ENCODE measurements at places on chromosomes 4 and X. TPM values are rescaled to one million over a fixed set of nuclear protein-coding genes. Genes with fewer than 3 reads are reported as not detected.

DNA sequence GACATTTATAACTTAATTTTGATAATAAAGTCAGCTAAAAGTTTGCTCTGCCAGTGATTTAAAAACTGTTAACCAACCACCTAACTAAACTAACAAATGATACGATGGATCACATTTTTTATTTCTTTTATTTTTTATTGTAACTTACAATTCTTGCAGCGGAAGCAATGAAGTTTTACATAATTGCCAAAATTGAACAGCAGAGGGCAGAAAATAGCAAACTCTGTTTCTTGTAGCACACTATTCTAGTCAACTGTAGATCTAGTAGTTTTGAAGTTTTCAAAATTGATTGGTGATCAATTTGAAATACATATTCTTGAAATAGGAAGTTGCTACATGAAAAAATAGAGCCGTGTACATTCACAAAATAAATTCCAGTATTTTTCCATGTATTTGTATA lies 2.8 kb upstream of the GRIA2 start:
- no peak for DNase-seq

DNA sequence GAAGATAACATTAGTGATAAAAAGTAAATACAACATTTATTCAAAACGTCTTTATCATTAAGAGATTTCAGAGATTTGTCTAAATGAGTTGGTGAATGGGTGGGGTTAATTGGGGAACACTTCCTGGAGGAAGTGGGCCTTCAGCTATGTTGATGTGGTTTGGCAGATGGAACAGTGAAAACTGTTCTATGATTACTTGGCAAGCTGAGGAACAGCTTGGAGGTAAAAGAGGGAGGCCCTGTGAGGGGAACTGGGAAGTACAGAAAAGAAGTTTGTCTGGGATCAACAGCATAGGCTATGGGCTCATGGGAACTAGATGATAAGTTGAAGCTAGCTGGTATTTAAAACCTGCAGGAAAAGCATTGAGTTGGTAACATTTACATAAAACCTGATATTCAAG lies 26.0 kb downstream of the OCRL start:
- no peak for DNase-seq

DNA sequence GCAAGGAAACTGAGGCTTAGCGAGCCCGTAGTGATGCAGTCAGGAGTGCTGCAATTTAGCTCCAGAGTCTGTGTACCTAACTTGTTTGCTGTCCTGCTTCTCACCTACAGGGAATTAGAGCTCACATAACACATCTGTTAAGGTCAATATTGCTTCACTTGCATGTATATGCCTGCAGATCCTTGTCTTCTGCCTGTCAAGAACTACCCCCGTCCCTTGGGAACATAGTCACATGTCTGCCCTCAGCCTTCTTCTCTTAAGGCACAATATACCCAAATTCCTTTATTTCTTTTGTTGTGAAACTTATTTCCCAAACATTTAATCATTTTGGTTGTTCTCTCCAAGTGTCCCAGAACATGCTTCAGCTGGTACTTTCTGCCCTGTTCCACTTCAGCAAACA lies 103.3 kb upstream of the LEF1 start:
- no peak for DNase-seq

GRCh38 chr4:40373636-40374035 lies 38.5 kb downstream of the CHRNA9 start:
- no peak for DNase-seq

DNA sequence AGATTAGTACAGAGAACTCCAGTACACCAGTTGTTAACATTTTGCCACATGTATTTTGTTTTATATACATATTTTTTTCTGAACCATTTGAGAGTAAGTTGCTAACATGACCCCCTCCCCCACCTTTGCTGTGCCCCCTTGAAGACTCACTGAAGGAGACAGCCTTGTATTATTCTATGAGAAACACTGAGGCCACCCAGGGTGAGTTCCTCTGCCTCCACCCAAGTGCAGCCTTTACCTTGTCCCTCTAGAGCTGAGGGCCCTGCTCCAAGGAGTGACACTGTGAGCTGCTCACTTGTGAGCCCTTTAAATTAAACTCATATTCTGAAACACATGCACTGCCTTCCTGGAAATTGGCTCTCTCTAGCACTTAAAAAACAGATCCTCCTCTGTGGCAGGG lies 21.1 kb downstream of the KIT start:
- no peak for DNase-seq

DNA sequence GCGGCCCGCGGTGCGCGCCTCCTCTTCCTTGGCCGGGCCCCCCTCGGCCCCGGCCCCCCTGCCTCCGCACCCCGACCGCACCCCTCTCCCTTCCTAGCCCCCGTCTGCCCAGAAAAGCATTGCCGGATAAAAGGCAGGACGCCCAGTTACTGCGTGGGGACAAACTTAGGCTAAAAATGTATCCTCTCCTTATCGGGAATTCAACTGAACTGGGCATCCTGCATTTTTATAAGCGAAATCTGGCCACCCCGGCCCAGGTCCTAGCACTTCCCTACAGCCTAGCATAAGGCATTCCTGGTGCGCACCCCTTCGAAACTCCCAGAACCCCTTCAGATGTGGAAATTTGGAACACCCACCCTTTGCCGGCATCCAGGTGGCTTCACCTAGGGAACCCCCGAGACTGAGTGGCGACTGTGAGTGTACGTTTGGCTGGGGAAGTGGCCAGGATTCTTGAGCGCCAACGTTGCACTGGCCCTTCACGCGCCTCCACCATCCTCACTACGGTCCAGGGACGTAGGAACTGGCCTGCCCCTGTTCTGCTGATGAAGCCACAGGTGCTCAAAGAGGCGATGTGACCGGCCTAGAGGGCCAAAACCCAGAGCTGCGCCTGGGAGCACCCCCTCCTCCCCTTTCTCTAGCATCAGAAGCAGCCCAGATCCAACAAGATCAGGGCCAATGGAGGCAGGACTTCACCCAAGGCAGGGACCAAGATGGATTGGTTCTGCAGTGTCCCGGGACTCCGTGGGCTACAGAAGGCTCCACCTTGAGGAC lies 5.7 kb upstream of the RNF4 start:
- DNase-seq, result no peak

Gene XAGE1A
- not detected for total RNA-seq

Gene RNF150
- 1.3 TPM for total RNA-seq

Gene ABLIM2
- 0.64 TPM for total RNA-seq
